ENCODE measurements at places on chromosomes 3 and 15. TPM values are rescaled to one million over a fixed set of nuclear protein-coding genes. Genes with fewer than 3 reads are reported as not detected.

DNA sequence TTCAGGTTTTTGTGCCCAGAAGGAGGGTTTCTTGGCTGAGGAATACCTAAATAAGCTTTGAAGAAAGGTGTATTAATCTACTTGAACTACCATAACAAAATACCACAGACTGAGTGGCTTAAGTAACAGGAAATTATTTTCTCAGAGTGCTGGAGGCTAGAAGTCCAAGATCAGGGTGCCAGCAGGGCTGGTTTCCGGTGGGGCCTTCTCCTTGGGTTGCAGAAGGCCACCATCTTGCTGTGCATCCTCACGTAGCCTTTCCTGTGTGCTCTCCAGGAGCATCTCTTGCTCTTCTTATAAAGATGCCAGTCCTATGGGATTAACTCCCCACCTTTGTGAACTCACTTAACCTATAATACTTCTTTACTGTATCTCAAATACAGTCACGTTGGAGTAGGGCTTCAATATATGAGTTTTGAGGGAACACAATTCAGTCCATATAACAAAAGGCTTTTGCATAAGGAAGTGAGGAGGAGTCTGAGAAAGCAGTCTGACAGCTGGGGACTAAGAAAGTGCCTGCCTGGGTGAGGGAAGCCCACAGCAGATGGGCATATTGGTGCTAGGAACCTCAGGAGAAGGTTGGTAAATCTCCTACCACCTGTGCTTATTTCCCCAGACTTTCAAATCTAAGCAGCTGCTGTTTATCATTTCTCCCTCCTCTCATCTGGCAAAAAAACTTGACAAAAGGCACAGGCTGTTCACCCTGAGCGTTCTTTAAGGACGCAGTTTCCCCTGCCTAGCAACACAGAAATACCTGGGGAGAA is 89.6 kb upstream of the CBLB start:
- DNase-seq = no peak

IL20RB gene
- polyA plus RNA-seq = 0.53 TPM

DNA sequence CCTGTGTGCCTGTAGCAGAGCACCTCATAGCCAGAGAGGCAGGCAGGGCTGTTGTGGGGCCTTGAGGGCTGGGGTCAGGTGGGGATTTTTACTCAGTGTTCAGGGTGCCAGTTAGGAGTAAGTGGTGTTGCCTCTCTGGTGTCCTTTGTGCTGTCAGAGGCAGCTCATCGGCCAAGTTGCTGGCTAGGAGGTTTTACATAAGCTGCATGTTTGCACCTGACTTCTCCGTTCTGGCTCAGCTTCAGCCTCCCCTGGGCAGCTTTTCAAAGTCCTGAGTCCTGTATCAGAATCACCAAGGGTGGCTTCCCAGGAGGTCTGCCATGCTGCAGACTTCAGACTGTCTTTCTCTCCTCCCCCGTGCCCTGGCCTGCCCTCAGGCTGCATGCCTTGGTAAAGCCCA is 242.6 kb upstream of the TPM1 start:
- DNase-seq = no peak

DNA sequence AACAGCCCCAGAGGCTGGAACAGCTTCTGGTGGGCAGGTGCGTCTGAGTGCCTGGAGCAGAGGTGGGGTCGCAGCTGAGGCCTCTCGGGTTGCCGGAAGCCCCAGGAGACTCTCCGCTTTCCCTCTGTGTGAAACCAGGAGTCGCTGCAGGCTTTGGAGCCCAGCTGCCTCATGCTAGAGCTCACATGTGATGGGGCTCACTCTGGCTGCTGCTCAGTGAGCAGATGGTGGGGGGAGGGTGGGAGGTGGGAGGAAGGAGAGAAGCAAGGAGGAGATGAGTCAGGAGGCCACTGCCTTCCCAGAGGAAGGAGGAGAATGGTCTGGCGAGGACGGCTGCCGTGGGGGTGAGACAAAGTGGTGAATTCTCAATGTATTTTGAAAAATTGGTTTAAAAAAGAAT is 290.1 kb upstream of the CHRNA7 start:
- no peak for DNase-seq

ALG1L2 gene
- 0.95 TPM for polyA plus RNA-seq

MYZAP gene
- polyA plus RNA-seq = 5.5 TPM

- no peak for DNase-seq
These were observed 414.0 kb upstream of the ZNF717 start for GRCh38 chr3:76199382-76199781.
